Bone marrow (tissue), 2 donors: ENCODE measurements at places on chromosomes 4 and X.

- DNase-seq: no peak
Measured at GRCh38 chr4:170868170-170868569, 778.4 kb upstream of the AADAT start.

DNA sequence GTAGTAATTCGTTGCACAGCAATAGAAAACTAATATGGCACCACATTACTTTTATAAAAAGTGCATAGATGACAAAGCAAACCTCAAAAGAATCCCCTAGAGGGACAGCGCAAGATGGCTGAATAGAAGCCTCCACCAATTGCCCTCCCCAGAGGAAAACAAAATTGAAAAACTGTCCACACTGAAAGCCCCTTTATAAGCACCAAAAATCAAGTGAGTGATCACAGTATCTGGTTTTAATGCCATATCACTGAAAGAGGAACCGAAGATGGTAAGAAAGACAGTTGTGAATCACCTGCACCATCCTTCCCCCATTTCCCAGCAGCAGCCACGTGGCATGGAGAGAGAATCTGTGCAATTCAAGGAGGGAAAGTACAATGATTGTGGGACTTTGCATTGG lies 522.2 kb downstream of the GLUD2 start:
- DNase-seq: no peak

DNA sequence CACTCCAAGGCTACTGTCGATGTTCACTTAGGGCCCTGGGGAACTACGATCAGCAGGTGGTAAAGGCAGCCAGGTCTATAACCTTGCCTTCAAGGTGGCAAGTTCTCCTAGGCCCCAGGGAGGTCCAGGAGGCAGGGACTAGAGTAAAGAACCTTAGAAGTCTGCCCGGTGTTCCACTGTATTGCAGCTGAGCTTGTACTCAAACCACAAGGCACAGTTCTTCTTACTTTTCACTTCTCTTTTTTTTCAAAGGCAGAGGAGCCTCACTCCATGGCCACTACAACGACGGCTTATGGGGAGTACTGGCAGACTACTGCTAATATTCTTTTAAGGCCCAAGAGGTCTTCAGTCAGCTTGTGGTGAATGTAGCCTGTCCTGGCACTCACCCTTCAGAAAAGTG lies 78.8 kb upstream of the GPR174 start:
- DNase-seq: no peak

- DNase-seq: no peak
Measured at GRCh38 chrX:37959212-37960021, 46.9 kb upstream of the SYTL5 start.

GRCh38 chr4:76430519-76431388 lies 4.3 kb upstream of the SHROOM3 start:
- no peak for DNase-seq

DNA sequence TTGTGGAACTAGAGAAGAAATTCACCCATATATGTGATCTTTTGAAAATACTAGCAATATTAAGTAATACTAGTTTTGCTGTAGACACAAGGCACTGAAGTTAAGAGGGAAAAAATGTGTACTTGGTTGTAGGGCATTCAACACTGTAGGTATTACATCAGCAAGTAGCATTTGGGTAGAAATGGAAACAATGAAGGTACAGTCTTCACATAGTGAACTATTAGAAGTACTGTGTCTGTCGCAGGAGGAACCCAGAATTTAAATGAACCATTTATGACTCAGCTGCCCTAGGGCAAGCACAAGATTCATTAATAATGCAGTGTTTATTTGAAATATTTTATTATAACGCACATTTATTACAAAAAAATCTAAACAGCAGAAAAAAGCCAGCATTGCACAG lies 572.7 kb upstream of the TENM3 start:
- DNase-seq: no peak

GRCh38 chr4:155908187-155909139 lies 5.0 kb downstream of the TDO2 start:
- DNase-seq: no peak

DNA sequence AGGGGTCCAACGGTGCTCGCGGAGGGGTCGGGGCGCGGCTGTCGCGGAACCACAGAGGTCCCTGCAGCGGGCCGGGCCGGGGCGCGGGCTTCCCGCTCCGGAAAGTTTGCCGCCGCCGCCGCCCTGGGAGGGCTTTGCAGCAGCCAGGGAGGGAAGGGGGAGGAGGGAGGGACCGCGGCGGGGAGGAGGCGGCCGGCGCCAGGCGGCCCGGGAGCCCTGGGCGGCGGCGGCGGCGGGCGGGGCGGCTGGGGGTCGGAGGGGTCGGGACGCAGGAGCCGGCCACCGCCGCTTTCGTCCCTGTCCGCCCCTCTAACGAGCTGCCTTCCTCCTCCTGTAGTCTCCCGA lies 375 bp downstream of the FGFR3 start:
- DNase-seq: no peak

GRCh38 chr4:184668511-184669114 lies 19.1 kb downstream of the PRIMPOL start:
- DNase-seq: peak; percentile 72

DNA sequence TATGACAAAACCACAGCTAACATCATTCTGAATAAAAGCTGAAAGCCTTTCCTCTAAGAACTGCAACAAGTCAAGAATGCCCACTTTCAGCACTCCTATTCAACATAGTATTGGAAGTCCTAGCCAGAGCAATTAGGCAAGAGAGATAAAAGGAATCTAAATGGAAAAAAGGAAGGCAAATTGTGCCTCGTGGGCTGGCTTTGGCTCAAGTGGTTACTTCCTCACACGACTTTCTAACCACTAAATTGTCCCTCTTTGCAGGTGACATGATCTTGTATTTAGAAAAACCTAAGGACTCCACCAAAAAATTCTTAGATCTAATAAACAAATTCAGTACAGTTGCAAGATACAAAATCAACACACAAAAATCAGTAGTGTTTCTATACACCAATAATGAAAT lies 57.2 kb downstream of the SCML2 start:
- DNase-seq: no peak

DNA sequence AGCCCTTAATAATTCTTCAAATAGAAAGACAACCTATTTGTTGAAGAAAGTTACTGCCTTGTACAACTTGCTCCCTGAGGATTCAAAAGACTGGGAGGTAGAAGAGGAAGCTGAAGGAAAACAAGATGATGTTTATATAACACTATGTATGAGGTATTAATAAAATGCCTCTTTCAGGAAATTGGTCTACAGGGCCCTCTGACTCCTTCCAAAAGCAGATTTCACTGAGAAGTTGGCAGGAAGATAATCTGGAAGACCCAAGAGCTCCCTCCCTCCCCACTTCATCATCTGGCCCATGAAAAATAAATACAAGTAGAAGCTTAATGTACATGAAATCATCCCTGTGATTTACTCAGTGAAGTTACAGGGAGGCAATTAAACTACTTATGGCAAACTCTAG lies 107.5 kb upstream of the MAGEC2 start:
- DNase-seq: no peak

GRCh38 chr4:111937368-111937767 lies 207.9 kb upstream of the FAM241A start:
- no peak for DNase-seq

- no peak for DNase-seq
Measured at GRCh38 chrX:138982365-138982764, 270.8 kb upstream of the FGF13 start.

DNA sequence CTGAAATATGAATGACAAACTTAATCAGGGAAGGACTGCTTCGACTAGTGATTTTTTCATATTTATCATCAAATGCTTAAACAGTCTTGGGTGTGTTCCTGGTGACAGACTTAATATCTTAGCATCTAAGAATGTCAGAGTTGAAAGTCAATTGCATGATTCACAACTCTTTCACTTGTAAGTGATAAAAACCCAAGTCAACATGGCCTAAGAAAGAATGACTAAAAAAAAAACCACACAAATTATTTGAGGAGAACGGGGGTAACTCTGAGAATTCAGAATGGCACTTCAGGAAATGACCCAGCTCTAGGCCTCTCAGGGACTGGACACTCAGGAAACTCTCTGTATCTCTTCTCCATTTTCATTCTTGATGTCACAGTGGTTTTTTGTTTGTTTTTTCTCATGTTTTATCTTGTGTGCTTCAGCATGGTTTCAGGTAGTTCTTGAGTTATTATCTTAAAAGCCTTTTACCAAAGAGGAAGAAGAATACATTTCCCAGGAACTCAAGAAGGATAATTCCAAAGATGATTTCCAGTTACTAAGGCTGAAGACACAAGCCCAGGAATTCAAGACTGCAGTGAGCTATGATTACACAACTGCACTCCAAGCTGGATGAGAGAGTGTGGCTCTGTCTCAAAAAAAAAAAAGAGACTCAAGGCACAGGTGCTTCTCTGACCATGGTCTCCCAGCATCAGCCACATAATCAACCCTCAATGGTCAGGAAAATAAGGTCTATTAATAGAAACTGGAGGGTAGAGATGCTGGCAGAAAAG lies 1697.8 kb upstream of the IGFBP7 start:
- no peak for DNase-seq

DNA sequence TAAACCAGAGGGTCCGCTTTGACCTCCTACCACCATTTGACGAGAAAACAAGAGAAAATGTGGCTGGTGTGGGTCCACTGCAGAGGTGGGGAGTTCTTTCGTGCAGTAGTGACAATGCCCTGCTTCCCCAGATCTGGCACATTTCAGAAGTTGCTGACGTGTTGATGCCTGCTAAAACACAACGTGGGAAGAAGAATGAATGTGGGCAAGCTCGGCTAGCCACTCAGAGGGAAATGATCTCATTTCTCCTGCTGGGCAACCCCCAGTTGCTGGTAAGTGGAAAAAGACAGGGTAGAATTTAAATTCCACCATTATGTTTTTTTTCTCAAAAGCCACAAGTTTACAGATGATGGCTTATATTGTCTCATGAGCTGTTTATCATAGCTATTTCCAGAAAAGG lies 77.9 kb downstream of the LUZP4 start:
- DNase-seq: no peak

GRCh38 chr4:114208574-114209151 lies 229.2 kb upstream of the ARSJ start:
- DNase-seq: no peak
